ENCODE measurements at places on chromosomes 16 and 17. TPM values are rescaled to one million over a fixed set of nuclear protein-coding genes. Genes with fewer than 3 reads are reported as not detected.

DNA sequence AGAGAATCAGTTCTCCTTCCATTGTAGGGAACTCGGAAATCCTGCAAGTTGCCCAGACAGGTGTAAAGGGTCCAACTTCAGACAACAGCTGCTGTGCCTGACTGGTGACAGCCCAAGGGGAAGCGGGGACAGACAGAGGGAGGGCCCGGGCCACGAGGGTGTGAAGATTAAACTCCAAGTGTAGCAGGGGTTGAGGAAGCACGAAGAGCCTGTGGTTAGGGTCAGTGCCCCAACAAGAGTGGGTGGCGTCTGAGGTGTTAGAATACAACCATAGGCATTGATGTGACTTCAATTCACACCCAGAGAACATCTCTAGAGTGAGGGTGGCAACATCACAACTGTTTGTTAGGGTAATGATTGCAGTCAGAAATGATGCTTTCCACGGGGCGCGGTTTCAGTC is 39.1 kb downstream of the ASPA start:
- DNase-seq: no peak
- no peak overlapping the region for H3K27ac ChIP-seq
- H3K27me3 ChIP-seq: no peaks in the 10 kb centered on the region
- no peak overlapping the region for H3K4me3 ChIP-seq

DNA sequence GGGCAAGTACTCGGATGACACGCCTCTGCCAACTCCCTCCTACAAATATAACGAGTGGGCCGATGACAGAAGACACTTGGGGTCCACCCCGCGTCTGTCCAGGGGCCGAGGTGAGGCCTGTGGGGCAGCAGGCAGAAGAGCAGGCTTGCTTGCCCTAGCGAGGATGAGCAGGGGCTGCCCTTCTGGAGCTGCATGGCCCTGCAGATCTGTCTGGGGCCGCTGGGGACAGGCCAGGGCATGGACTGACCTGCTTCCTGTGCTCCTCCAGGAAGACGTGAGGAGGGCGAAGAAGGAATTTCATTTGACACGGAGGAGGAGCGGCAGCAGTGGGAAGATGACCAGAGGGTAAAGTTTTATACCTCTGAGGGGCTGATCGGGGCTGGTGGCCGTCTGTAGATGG is 5.3 kb downstream of the DHX38 start:
- H3K4me3 ChIP-seq: no peak overlapping the region
- no peak for DNase-seq
- H3K27ac ChIP-seq: no peak overlapping the region
- peaks cover 8% of the 10 kb centered on the region for H3K4me1 ChIP-seq
- peaks cover 73% of the 10 kb centered on the region for H3K36me3 ChIP-seq

Gene SLC16A13
- 11.7 TPM for total RNA-seq

Gene ARL5C
- not detected for total RNA-seq

Gene TNFRSF12A
- total RNA-seq: 23.7 TPM

- peaks cover 5% of the 10 kb centered on the region for H3K4me1 ChIP-seq
- H3K36me3 ChIP-seq: peaks cover 1% of the 10 kb centered on the region
- no peak for DNase-seq
- no peaks in the 10 kb centered on the region for H3K27me3 ChIP-seq
Observed at GRCh38 chr16:67594956-67595355, 32.6 kb downstream of the CTCF start.

DNA sequence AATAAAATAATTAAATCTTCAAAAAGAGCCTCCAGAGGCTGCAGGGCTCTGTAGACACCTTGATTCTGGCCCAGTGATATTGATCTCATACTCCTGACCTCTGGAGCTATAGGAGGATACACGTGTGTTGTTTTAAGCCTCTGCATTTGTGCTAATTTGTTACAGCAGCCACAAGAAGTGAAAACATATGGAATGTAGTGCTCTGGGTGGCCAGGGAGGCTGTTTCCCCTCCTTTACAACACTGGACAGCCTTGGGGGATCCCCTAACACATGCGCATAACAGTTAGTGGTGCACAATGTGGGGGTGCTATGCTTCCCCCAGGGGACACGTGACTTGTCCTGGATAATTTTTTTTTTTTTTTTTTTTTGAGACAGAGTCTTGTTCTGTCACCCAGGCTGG is 4.7 kb upstream of the ZNF500 start:
- no peak overlapping the region for H3K27ac ChIP-seq
- peaks cover 8% of the 10 kb centered on the region for H3K4me1 ChIP-seq
- no peaks in the 10 kb centered on the region for H3K36me3 ChIP-seq
- no peak overlapping the region for H3K4me3 ChIP-seq

DNA sequence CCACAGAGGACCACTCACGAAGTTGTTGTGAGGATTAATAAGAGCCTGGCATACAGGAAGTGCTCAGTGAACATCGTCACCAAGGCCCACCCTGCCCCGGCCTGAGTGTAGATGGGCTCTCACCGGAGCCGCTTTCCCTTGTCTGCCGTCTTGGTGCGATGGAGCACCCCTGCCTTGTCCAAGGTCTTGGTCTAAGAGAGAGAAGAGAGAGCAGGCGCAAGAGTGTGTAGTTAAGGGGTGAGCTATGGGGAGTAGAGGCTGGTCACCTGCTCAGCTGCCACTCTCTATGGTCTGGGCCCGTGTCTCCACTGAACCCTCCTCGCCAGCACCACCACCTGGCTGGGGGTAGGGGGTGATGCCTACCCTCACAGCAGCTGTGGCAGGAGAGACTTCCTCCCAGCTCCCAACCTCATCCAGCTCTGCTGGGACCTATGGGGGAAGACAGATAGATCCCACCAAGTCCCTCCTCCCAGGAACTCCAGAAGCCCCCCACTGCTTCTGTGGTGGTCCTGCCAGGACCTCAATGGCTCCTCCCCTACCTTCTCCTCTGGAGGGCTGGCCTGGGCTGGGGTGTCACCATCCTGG is 28.7 kb downstream of the ARHGAP27 start:
- no peak overlapping the region for H3K27ac ChIP-seq
- no peaks in the 10 kb centered on the region for H3K36me3 ChIP-seq
- H3K27me3 ChIP-seq: no peaks in the 10 kb centered on the region
- no peak overlapping the region for H3K4me3 ChIP-seq
